Neural cell (in vitro differentiated cells): ENCODE measurements at places on chromosomes 2 and 18. TPM values are rescaled to one million over a fixed set of nuclear protein-coding genes. Genes with fewer than 3 reads are reported as not detected.

CHRNA1 gene
- not detected in 2 replicates for polyA plus RNA-seq

IL36A gene
- polyA plus RNA-seq: not detected in 2 replicates

ATP6V1C2 gene
- polyA plus RNA-seq: 0.64 TPM in 1 of 2 replicates, not detected in the other

SUCLG1 gene
- 135 and 205 TPM in 2 replicates for polyA plus RNA-seq

PGAP1 gene
- 54.8 and 63.3 TPM in 2 replicates for polyA plus RNA-seq

MAP4K4 gene
- 125 and 127 TPM in 2 replicates for polyA plus RNA-seq

CXCR4 gene
- polyA plus RNA-seq: 0.50 and 1.6 TPM in 2 replicates

REG3A gene
- not detected in 2 replicates for polyA plus RNA-seq

HS1BP3 gene
- polyA plus RNA-seq: 8.9 and 12.1 TPM in 2 replicates

XDH gene
- polyA plus RNA-seq: 0.36 and 0.48 TPM in 2 replicates

CENPA gene
- polyA plus RNA-seq: 0.54 and 2.1 TPM in 2 replicates

CDH2 gene
- polyA plus RNA-seq: 193 and 199 TPM in 2 replicates

UGT1A5 gene
- polyA plus RNA-seq: not detected in 2 replicates

GALNT5 gene
- polyA plus RNA-seq: not detected in 2 replicates

XIRP2 gene
- not detected in 2 replicates for polyA plus RNA-seq

FRZB gene
- 2.1 and 3.5 TPM in 2 replicates for polyA plus RNA-seq

LOXHD1 gene
- not detected in 2 replicates for polyA plus RNA-seq

GPR35 gene
- polyA plus RNA-seq: 2.8 and 4.1 TPM in 2 replicates

TNFRSF11A gene
- polyA plus RNA-seq: not detected in 2 replicates

MYL12B gene
- 384 and 409 TPM in 2 replicates for polyA plus RNA-seq

METAP1D gene
- 4.7 and 5.4 TPM in 2 replicates for polyA plus RNA-seq

ANKRD62 gene
- polyA plus RNA-seq: not detected in 2 replicates

MERTK gene
- 0.16 and 0.53 TPM in 2 replicates for polyA plus RNA-seq

FEV gene
- polyA plus RNA-seq: not detected in 2 replicates

KRTCAP3 gene
- polyA plus RNA-seq: 2.3 and 4.0 TPM in 2 replicates

FAM110C gene
- 0.10 and 0.21 TPM in 2 replicates for polyA plus RNA-seq

SLC5A7 gene
- not detected in 2 replicates for polyA plus RNA-seq
